ENCODE measurements at places on chromosomes 7 and 10. TPM values are rescaled to one million over a fixed set of nuclear protein-coding genes. Genes with fewer than 3 reads are reported as not detected.

GRCh38 chr10:89795840-89796239 is 94.5 kb downstream of the KIF20B start:
- DNase-seq, result no peak

DNA sequence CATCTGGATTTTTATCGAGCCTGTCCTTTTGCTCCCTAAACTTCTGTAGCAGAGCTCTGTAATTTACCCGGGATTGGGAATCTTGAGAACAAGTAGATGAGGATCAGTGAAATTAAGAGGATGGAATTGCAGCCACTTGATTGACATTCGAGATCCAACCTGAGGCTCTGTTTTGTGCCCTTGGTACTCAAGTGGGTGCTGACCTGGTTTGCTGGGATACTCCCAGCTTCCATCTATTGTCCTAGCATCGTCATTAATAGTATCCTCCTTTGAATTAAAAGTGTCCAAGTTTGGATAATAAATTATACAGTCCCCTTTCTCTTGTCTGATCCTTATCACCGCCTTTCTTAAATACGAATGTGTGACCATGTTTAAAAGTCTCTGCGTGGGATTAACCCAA is 17.1 kb downstream of the CELF2 start:
- DNase-seq, result no peak

GDF2 gene
- not detected for total RNA-seq

DNA sequence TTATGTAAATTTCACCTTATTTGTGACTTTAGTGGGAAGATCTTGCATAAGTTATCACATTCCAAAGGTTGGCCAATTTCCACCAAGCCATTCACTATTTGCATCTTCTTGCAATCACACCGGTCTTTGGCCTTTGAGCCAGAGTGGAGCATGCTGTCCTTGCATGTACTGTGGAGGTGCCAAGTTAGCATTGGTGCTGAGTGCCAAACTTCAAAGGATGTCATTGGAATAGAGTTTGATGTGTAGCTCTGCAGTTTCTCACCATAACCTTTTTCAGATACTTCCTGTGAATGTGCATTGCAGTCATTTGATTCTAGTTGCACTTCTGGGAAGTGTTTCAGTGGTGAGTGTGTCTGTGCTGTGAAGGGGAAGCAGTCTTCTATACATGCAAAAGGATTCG is 620.6 kb downstream of the SUGCT start:
- no peak for DNase-seq
